CD4-positive, alpha-beta memory T cell (primary cell): ENCODE measurements at places on chromosomes 5 and 9.
A peak's percentile ranks its signal among the peaks of the same experiment; 100 is the strongest.

DNA sequence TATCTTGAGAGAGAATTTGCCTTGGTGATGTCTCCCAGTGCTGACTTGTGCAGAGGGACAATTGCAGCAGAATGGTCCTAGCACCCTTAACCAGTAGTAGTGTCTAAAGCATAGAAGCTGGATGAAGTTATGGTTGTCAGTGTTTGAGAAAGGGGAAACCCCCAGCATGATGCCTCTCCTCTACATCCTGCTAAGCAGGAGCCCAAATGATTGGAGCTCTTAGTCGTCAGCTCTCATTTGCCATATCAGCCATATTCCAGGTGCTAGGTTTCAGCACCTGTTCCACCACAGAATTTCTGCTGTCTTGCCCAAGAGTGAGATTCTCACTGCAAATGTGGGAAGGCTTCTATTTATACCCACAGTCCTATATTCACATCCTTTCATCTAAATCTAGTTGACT is 43.7 kb upstream of the RFX3 start:
- no peak for DNase-seq

DNA sequence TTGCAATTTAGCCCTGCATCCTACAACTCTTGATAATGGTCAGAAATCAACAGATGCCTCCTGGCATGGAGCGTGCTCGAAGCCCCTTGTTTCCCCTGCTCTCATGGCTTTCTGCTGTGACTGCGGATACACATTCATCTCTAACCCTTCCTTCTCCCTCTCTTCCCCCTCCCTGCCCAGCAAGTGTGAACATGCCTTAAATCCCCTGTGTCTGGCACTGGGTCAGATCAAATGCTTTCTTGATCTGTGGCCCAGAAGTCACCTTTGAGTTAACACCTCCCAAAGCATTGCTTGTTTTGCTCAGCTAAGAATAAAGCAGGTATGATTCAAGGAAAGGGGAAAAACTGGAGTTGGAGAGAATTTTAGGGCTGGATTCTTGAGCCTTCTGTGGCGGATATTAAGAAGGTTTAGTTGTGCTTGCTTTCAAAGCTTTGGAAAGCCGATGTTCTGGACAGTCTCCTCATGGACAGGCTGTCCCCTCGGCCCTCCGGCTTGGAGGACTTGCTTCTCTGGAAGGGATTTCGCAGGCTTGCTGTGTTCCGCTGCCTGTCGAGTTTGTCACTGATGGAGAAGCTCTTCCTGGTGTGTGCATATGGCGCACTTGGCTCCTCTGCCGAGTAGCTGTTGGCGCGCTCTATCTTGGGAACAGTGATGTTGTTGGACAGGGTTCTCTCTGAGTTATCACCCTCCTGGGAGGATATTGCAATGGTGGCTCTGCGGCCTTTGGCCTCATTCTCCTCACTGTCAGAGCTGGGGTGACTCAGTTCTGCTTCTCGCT is 121.3 kb upstream of the KLF9 start:
- DNase-seq = no peak

DNA sequence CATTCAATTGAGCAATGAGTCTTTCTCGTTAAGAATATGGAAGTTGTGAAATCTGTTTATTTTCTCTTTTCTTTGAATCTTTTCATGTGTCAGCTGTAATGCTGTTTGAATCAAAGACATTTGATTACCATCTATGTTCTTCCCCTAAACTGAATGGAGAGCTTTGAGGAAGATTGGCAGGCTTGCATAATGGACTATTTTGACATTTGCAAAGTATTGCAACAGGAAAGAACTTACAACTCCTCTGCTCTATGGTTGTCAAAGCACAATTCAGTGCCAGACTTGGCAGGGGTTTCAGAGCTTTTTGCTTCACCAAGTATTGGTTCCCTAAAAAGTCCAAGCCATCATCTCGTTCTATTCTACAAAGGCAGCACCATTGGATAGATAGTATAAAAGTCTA is 549.0 kb upstream of the NUDT12 start:
- no peak for DNase-seq

GRCh38 chr5:175487514-175488222 is 9.3 kb downstream of the SFXN1 start:
- DNase-seq = no peak

DNA sequence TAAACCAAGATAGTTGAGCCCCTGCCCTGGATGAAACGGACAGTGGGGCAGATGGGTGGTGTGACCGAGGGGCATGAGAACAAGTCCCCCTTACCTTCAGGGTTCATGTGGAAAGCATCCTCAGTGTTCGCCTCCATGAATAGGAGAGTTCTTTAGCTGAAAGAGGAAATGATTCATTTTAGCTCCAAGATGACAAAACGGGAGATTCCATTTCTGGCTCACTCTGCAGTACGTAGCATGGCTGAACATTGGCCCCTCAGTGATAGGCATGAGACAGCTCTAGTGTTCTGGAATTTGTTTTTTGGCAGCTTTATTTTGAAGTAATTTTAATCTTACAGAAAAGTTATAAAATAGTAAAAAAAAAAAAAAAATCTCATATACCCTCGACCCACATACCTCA is 70.2 kb upstream of the AGXT2 start:
- DNase-seq = no peak

GRCh38 chr5:7185742-7186141 is 210.2 kb upstream of the ADCY2 start:
- DNase-seq = no peak

GRCh38 chr5:108437425-108437824 is 55.5 kb upstream of the FBXL17 start:
- DNase-seq = no peak

DNA sequence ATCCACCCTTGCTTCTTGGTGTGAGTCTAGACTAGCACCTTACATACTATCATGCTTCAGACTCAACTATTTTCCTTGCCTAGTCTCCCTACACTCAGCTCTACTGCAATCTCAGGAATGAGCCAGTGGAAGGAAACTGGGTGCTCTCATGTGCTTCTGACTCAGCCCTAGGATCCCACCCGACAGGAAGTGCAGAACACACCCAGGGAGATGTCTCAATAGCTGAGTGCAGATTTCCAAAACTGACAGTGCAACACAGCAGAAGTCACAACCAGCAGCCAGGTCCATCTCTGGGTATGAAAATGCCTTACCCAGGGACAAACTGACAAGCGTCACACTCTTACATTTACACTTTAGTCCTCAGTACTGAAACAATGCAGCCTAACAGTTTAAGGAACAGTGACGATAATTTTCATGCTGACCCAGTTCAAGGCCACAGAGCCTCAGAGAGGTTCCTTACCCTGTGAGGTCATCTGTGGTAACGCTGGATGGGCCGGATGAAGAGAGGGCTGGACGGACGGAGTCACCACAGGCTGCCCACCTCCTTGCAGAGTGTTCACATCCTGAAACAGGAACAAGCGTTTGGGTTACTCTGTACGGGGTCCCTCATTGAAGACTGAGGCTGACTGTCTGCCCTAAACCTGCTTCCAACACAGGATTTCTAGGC is 33.0 kb downstream of the FKBP15 start:
- no peak for DNase-seq

DNA sequence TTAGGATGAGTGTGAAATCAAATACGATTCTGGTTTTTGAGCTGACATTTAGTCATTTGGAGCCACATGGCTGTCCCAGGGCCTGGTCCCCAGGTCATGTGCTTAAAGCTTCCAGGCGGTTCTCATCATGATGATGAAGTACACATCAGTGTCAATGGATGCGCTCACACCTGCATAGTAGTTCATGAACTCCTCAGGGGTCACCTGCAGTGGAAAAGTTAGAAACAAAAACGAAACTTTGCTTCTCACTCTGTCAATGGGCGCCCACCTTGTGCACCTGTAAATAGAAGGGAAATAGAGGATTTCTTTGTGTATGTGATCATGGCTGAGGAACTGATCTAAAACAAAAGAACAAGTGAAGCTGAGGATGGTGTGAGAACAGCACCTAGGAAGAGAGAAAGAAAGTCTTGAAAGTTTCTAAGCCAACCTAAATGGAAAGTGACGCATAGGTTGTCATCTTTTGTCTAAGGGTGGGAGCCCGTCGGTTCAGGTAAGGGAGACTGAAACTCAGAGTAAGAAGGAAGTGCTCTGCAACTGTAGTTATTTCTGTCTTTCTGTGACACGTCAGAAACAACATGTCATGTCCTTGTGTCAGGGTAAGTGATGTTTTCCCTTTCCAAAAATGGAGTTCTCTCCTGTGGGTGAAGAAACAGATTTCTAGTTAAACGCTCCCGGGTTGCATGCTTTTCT is 33.8 kb downstream of the CAPSL start:
- peak; percentile 39 for DNase-seq

DNA sequence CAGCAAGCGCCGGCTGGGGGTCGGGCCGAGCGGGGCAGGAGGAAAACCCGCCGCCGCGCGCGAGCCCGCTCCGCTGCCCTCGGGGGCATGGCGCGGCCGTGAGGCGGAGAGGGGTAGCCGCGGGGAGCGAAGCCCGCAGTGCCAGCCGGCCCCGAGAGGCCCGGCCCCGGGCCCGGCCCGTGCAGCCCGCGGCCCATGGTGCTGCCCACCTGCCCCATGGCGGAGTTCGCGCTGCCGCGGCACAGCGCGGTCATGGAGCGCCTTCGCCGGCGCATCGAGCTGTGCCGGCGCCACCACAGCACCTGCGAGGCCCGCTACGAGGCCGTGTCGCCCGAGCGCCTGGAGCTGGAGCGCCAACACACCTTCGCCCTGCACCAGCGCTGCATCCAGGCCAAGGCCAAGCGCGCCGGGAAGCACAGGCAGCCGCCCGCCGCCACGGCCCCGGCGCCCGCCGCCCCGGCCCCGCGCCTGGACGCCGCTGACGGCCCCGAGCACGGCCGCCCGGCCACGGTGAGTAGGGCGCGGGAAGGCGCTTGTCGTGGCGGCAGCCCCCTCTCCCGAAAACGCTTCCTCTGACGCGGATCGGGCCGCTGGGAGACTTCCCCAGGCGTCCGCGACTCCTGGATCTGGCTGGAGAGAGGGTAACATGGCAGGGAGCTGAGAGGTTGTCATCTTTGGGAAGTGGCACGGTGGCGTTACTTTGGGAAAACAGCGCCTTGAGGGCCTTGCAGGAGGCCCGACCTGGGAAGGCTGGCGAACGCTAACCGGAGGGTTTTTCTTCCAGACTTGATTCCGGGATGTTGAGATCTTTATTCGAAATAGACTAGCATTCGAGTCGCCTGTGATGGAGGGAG is 523 bp downstream of the MAML1 start:
- peak; percentile 11 for DNase-seq

DNA sequence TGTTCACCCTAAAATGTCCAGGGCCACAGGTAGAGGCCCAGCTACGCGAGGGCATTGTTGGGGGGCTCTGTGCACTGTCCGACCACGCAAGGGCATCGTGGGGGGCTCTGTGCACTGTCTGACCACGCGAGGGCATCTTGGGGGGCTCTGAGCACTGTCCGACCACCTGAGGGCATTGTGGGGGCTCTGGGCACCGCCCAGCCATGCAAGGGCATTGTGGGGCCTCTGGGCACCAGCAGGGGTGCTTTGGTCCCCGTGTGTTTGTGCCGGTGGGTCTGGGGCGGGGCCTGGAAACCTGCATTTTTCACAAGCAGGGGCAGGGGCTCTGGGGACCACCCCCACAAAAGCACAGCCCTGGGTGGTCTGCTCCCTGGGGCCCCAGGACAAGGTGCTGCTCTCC is 41.5 kb upstream of the RXRA start:
- no peak for DNase-seq

GRCh38 chr9:4333231-4333740 is 33.4 kb upstream of the GLIS3 start:
- no peak for DNase-seq

DNA sequence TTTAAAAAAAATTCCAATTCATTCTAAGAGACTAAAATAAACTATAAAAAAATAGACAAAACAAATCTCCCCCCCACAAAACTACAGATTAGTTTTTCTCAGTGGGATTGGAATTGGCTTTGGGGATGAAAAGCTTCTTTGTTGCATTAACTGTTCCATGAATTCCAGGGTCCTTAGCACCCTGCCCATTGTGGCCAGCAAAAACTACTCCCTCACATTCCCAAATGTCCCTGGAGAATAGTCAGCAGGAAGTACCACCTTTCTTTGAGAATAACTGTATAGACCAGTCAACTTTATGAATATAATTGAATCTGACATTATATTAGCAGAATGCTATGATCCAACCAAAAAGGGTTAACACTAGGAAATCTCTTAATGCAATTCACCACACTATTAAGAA is 147.9 kb downstream of the LPAR1 start:
- no peak for DNase-seq

GRCh38 chr9:14722391-14723035 is at the start of gene CER1:
Gene CER1 (minus strand): TSS chr9:14722733. CDS start chr9:14722672, 61 bp downstream.
- DNase-seq = no peak

- DNase-seq = no peak
Measured at GRCh38 chr5:41277476-41278245, 64.3 kb upstream of the C6 start.

DNA sequence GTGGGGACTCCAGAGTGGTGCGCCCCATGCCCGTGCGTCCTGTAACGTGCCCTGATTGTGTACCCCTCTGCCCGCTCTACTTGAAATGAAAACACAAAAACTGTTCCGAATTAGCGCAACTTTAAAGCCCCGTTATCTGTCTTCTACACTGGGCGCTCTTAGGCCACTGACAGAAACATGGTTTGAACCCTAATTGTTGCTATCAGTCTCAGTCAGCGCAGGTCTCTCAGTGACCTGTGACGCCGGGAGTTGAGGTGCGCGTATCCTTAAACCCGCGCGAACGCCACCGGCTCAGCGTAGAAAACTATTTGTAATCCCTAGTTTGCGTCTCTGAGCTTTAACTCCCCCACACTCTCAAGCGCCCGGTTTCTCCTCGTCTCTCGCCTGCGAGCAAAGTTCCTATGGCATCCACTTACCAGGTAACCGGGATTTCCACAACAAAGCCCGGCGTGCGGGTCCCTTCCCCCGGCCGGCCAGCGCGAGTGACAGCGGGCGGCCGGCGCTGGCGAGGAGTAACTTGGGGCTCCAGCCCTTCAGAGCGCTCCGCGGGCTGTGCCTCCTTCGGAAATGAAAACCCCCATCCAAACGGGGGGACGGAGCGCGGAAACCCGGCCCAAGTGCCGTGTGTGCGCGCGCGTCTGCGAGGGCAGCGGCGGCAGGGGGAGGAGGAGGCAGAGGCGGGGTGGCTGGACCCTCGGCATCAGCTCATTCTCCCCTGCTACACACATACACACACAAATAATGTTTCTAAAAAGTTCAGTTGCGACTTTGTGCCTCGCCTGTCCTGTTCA is 668 bp downstream of the GLIS3 start:
- no peak for DNase-seq

GRCh38 chr9:36888551-36888950 is 145.5 kb downstream of the PAX5 start:
- no peak for DNase-seq

- DNase-seq = no peak
Measured at GRCh38 chr5:135993335-135993879, 35.4 kb upstream of the TGFBI start.

DNA sequence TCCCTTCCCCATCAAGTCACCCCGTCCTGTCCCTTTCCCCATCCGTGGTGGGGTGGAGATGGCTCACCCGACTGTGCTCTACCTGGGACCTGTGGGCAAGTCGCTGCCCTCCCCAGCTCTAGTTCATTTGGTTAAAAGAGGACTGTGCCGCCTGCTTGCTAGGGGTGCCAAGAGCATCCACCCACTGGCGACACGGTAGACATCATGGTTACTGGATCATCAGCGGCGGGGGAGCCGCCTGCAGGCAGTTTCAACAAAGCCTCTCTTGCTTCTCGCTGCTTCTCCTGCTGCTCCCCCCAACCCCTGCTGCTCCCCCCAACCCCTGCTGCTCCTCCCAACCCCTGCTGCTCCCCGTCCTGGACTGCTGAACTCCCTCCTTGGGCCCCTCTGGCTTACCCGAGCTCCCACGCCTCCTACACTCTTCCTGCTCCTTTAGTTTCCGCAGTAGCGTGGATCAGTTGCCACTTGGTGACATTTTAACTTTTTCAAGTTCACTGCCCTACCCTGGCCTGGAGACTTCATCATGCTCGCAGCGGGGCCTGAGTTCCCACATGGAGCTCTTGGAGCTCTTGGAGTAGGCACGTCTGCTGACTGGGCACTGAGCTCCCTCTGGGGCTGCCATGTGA is 22.0 kb upstream of the SCGB3A1 start:
- no peak for DNase-seq
